ENCODE measurements at places on chromosomes 12 and 14.

DNA sequence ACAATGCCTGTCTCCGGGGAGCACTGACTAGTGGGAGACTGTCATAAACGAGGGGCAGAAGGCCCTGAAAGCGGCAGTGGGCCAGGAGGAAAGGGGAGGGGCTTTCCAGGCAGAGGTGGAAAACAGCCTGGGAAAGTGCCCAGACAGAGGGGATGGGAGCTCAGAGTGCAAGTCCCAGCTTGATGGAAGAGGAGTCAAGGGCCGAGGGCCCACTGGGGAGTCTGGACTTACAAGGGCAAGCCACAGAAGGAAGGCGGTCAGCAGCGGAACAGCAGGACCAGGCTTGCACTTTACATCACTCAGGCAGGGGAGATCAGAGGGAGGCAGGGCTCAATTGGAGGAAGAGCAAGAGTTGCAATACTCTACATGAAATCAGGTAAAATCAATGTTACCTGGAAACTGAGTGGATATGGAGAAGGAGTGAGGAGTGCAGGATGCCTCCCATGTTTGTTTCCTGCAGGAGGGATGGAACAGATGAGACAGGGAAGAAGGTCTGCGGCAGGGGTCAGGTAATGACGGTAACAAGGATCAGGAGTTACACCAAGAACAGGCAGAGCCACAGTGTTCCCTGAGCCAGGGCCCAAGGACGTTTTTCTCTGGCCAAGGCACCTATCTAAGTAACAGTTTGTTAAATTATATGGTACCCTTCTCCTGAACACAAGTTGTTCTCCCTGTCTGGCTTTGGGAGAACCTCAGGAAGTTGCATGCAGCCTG lies 23.8 kb downstream of the PXN start:
- no peak for ATAC-seq

DNA sequence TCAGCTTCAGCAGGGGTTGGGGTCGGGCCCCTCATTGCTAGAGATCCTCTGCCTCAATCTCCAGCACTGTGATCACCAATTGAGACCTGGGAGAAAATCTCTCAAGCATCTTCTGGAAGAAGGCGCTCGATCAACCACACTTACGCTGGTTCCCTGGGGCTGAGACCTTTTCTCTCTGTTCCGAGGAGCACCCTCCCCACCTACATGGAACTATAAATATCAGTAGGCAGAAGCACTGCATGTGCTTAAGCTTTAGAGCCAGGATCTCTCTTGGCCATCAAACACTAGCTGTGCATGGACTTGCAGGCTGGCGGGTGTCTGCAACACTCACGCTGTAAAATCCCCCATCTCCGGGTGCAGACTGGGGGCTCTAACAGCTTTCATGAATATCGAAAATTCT lies 38.2 kb upstream of the KCNA1 start:
- ATAC-seq, result no peak

- no peak for ATAC-seq
Measured at GRCh38 chr14:39168591-39168990, 1.5 kb downstream of the TRAPPC6B start.

DNA sequence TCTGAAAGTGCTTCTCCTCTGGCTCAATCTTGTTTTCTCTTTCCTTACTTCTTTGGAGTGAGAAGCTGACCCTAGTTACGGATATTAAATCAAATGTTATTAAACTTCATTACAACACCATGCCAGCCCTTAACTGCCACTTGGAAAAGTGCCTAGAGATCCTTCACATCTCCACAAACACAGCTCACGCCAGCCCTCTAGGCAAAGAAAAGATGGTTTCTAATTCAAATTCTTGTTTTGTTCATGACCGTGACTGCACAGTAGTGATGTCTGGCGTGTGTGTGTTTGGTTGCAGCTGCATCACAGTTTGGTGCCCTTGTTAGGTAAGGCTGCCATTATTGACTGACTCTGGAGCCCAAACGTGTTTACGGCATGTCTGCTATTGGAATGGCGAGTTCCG lies 113.0 kb downstream of the BEGAIN start:
- ATAC-seq, result no peak

DNA sequence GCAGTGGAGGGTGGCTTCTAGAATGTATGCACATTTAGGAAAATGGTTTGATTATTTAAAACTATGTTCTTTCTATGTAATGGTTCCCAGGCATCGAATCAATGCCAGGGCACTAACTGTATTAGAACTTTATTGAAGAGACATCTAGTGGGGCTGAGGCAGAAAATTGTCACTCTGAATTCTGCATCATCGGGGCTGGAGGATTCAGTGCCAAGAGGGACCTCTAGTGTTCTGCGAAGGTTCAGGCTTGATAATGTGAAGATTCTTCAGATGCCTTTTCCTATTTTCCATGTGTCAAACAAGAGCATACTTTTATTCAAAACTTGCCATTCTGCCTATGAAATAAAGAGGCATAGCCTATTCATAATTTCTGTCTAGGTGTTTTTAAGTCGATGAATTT lies 146.3 kb downstream of the CAND1 start:
- peak; percentile 84 for ATAC-seq

DNA sequence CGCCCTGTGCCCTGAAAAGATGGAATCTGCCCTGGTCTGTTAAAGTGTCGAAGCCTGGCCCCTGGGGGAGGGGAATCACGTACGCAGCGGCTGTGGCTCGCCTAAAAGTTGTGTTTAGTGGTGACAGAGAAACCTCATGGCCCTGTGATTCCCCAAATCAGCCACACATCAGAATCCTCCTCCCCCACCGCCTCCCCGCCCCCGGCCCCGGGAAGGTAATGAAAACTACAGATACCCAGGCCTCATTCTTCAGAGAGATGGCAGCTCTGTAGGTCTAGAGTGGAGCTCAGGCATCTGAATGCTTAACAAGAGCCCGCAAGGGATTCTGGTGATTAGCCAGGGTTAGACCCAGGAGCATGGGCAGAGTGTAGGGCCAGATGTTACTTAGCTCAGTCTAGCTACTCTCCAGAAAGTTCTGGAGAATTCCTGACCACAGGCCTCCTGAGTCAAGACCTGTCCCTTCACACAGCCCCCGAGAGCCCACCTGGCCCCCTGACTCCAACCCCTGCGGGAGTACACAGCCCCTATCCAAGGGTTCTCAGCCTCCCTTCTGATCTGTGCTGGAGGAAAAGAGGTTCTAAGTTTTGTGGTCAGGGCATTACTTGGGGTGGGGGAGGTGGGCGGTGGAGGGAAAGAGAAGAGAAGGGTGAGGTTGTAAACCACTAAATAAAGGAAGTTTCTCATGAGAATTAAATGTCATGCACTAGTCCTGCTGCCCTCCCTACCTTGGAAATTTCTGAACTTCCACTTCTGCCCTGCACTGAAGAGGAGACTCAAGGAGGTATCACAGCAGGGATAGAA lies 114.8 kb downstream of the PLXNC1 start:
- ATAC-seq, result no peak

- ATAC-seq, result peak; percentile 92
Measured at GRCh38 chr12:127145929-127146789, 1120.8 kb upstream of the TMEM132C start.

- no peak for ATAC-seq
Measured at GRCh38 chr12:103799857-103800771, 40.9 kb downstream of the NT5DC3 start.

GRCh38 chr14:92122761-92123160 lies 992 bp downstream of the CPSF2 start:
- no peak for ATAC-seq
